T-cell (primary cell): ENCODE measurements at places on chromosomes 12 and 14.

DNA sequence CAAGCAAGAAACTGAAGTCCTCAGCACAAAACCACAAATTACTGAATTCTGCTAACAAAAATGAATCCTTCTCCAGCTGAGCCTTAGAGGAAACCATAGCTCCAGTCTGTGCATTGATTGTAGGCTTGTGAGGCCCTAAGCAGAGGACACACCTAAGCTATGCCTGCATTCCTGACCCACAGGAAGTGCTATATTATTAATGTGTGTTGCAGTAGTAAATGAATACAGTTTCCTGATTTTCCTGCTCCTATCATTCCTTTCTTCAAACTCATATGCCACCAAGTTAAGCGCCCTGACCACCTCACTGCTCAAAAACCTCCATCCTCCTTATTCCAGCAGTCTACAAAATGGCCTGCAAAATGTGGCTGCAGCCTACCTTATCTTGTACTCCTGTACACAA, 151.9 kb upstream of the ABCD2 start:
- DNase-seq = no peak

DNA sequence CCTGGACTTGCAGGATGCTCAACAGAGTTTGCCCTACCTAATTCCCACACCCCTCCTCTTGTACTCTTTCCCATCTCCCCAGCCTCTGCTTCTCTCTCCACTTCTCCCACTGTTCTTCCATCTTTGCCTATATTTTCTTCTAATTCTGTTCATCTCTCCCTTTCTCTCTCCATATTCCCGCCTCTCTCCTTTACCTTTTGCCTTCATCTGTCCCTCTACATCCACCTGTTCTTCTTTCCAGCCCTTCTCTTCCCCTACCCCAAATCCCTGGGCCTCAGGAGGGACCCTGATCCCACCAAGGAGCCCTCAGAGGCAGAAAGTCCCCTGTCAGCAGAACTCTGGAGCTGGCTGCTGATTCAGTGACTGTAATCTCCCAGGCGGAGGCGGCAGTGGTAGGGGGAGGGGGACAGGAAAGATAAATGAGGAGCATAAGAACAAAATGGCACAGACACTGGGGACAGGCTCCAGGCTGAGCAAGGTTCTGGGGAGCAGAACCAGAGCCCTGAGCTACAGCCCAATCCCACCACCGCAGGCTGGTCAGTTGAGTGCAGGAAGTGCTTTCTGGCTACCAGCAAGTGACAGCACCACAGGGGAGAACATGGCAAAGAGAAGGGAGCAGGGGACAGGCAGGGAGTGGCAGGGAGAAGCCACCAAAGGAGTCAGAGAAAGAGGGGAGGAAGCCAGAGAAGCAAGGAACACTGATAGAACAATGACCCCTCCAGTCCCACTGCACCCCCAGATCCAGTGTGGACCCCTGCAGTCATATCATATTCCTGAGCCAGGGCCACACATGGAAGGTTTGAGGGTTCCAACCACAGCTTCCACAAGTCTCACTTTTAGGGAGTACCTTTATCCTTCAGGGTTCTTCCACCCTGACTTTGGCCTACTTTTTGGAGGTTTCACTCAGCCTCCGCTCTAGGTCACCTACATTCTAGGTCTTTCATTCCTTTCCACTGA, 27.0 kb downstream of the SMUG1 start:
- no peak for DNase-seq

- DNase-seq = no peak
Measured at GRCh38 chr14:23910101-23910875, 43.3 kb upstream of the DHRS4 start.

GRCh38 chr12:114710151-114710550, 26.2 kb upstream of the TBX3 start:
- no peak for DNase-seq

GRCh38 chr14:63727736-63728728, at the start of gene SGPP1:
Gene SGPP1 (minus strand): TSS chr14:63728065. CDS start chr14:63727944, 121 bp downstream.
- DNase-seq = peak; percentile 67

GRCh38 chr12:6769666-6770065, 2.7 kb upstream of the LAG3 start:
- DNase-seq = no peak

GRCh38 chr12:52139579-52140062, 52.2 kb downstream of the KRT80 start:
- peak; percentile 18 for DNase-seq

DNA sequence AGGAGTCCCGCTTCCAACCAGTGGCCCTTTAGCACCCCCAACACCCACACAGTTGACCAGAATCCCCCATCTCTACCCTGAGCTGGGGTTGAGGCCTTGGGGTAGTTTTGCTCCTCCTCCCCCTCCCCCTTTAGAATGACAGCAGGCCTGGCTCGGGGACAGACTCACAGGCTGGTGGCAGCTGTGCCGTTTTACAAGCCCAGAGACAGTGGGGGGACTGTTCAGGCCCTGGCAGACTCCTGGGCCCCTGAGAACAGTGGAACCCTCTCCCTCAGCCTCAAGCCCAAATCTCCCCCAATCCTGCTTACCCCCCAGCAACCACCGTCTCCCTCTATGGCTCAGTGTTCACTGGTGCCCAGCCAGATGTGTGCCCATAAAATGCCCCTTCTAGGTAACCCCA, 10.1 kb downstream of the TMEM119 start:
- DNase-seq = no peak

DNA sequence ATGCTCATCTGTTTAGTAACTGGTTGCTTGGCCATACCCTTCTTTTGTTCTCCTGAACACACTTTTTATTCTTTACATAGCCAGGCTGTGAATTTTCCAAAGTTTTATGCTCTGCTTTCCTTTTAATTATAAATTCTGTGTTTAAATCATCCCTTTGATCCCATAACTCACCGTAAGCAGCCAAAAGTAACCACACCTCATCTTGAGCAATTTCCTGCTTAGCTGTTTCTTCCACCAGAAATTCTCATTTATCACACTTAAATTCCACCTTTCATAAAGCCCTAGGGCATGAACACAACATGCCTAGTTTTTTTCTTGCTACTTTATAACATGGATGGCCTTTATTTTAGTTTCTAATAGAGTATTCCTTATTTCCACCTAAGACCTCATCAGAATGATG, 510.7 kb downstream of the C12orf50 start:
- no peak for DNase-seq

- no peak for DNase-seq
Measured at GRCh38 chr12:63084501-63084900, 66.5 kb downstream of the AVPR1A start.

DNA sequence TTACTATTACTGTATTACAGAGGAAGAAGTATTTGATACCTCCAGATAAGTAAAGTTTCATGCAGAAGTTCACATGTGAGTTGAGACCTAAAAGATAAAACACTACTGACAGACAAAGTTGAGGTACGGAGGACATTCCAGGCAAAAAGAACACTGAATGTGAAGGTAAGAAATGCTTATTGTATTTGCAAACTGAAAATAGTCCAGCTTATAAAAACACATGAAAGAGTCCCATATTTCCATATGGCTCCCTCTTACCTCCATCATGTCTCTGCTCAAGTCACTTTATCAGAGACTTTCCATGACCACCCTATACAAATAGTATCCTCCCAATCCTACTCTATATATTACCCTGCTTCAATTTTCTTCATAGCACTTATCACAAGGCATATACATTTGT, 35.8 kb downstream of the SENP1 start:
- DNase-seq = no peak

GRCh38 chr14:57871459-57872080, 5.7 kb upstream of the SLC35F4 start:
- no peak for DNase-seq

GRCh38 chr12:632102-632696, 31.0 kb downstream of the NINJ2 start:
- DNase-seq = no peak

DNA sequence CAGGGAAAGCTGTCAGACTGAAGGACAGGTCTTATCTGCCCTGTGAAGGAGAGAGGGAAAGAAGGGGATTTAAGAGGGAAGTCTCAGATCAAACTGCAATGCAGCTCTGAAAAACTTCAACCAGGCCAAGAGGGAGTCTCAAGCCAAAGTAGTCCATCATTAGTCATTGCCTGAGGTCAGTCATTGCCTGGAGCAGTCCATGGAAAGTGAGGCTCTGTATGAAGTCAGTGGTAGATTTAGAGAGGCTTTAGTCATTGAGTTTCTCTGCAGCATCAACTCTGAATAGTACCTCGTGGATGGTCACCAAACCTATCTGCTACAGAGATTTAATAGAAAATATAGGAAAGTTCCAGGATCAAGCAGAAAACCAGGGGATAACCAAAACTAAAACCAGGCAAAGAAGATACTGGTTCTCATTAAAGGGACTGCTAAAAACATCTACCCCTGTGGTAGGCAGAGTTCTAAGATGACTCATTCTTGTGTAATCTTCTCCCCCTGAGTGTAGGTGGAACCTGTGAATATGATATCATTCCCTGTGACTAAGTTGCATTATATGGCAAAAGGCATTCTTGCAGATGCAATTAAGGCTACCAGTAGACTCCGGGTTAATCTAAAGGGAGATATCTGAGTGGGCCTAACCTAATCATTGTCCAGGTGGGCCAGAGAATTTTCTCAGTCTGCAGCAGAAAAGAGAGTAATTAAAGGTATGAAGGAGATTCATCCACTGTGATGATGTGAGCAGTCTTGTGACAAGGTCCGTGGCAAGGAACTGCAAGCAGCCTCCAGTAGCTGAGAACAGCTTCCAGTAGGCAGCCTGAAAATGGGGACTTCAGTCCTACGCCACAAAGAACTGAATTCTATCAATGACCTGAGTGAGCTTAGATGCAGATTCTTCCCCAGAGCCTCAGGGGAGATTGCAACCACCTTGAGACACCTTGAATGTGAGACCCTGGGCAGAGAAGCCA, 123.1 kb downstream of the GALC start:
- no peak for DNase-seq

DNA sequence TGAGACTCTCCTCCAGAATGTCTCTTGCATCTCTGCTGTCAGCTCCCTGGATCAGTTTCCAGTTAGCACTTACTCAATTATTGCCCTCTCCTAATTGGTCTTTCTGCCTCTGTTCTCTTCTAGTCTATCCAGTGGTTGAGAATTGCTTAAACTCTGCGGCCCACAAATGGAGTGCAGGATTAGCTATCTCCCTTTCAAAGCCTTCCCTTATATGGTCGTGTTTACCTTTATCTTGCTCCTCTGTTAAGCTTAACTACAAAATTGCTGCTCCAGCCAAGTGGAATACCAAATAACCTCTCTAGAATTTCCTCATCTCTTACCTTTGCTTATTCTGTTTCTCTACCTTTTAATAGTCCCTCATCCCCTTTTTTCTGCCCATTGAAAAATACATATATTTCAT, 132.7 kb downstream of the NRXN3 start:
- DNase-seq = no peak

- DNase-seq = no peak
Measured at GRCh38 chr12:89750389-89751351, 42.0 kb upstream of the ATP2B1 start.

DNA sequence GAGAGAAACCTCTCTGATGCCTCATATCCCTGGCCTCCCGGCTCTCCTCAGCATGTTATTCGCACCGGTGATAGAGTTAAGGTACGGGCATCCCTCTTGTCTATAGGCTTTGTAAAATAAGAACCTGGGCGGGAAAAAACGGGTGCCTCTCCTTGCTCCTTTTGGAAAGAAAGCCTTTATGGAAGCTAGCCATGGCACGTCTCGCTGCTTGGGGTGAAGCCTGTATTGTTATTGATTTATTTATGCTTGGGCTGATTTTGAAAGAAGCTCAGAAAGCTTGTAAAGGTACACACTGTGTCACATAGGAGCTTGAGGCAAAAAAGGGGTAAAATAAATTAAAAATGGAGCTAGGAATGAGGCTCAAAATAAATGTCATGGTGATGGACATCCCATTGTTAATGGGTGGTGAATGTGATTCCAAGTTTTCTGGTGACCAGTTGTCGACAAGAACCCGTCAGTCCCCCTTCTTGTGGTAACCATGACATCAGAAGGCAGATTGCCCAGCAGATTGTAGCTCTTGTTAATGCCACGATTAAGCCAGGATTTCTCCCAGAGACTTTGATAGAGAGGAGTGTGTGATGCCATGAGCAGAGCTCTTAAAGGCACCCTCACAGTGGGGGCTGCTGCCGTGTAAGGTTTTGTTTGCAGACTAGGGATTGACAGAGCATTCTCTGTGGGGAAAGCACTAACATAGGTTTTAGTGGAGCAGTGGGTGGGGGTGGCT, 50.4 kb upstream of the ASPG start:
- DNase-seq = no peak

GRCh38 chr14:33859306-33859705, 91.6 kb downstream of the EGLN3 start:
- no peak for DNase-seq

DNA sequence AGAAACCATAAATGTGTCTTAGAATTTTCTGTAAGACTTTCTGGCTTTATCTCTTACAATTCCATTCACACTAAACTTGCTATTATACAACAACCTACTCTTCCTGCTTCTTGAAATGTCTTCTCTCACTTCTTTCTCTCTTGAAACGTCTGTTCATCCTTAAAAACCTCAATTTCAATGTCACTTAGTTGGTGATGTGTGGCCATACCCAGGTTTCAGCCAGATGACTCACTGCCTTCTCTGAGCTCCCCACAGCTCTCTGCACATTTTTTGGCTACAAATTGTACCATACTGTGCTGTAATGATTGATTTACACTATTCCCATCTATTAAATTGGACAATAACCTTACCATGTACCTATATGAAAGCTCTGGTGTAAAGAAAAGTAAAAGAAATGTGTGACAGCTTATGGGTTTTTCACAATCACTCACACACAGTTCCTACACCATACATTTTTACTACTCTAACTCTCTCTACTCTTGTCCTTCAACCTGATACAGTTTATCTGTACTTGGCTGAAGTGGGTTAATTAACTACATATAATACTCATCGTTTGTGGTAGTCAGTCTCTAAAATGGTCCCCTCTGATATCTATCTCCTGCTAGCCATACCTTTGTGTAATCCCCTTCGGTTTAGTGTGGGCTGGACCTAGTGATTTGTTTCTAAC, 222.1 kb downstream of the NELL2 start:
- no peak for DNase-seq

DNA sequence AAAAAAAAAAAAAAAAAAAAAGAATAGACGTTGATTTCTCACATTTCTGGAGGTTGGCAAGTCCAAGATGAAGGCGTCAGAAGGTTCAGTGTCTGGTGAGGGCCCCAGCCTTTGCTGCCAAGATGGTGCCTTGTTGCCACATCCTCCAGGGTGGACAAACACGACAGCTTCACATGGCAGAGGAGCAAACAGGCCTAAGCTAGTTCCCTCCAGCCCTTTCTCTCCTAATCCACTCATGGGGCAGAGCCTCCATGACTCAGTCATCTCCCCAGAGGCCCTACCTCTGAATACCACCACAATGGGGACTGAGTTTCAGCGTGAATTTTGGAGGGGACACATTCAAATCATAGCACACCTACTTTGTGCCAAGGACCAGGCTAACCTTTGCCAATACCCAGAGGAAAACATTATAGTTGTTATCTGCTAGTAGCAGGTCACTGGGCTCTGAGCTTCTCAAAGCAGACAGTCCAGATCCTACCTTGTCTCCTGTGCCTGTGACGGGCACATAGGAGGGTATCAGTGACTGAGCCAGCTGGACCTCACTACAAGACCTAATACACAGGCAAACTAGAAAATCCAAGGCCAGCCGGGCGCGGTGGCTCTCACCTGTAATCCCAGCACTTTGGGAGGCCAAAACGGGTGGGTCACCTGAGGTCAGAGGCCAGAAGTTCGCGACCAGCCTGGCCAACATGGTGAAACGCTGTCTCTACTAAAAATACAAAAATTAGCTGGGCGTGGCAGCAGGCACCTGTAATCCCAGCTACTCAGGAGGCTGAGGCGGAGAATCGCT, 10.5 kb upstream of the BCL11B start:
- DNase-seq = no peak

GRCh38 chr14:52977798-52978197, 26.9 kb upstream of the FERMT2 start:
- no peak for DNase-seq
